ENCODE measurements at places on chromosomes 11 and 22.

- peak; percentile 86 for DNase-seq
Measured at GRCh38 chr22:39292561-39293074, 26.8 kb downstream of the RPL3 start.

DNA sequence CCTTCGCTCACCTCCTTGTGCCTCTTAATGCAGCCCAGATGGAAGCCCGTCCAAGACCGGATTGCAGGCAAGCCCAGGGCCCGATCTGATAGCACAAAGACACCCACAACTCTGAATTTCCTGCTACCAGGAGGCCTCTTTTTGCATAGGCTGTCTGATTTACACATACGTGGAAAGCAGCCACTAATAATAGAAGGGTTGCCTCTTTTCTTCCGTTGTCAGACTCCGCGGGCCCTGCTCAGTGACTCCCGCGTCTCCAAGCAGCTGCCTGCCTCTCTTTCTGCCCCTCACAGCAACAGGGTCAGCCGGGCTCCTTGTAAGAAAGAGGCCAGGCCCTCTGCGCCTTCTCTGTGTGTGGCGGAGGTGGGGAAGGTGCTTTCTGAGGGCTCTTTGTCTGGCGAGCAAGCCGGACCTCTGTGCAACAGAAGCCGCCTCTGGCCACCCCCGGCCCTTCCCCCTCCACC lies 26.7 kb downstream of the FLI1 start:
- no peak for DNase-seq

- DNase-seq = no peak
Measured at GRCh38 chr11:64146036-64146955, 19.6 kb downstream of the MACROD1 start.

- no peak for DNase-seq
Measured at GRCh38 chr22:22674467-22674866, 30.1 kb downstream of the GGTLC2 start.

GRCh38 chr11:8908099-8908498 lies 2.9 kb upstream of the AKIP1 start:
- DNase-seq = no peak

DNA sequence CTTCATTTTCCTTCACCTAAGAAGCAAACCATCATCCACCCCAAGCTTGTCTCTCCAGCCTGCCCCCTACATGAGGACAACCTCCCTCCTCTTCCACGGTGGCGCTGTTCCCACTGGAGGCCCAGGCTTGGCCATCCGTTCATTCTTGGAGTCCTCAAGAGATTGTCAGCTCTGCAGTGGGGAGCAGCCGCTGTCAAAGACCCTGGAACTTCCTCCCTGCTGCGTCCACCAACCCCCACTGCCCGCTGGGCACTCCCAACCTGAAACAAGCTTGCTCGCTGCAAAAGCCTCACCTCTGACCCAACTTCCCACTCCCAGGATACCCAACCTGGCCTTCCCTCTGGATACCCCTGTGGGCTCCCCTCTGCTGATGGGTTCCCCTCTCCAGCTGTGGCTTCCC lies 10.4 kb upstream of the CD81 start:
- no peak for DNase-seq

DNA sequence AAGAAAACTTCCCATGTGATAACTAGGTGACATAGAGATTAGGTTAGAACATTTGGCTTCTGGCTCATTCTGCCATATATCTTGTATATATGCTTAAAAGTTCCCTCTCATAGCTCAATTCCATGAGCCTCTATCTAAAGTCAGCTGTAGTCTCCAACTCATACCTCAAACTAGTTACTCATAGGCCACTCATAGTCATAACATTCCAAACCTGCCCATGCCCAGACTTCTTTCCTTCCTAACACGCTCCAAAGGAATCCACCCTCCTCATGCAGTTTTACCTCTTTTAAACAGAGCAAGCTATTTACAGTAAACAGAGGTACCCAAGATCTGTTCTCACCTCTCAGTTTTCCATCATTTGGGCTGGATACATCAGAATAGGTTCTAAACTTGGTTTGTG lies 39.4 kb downstream of the GLYATL2 start:
- no peak for DNase-seq

DNA sequence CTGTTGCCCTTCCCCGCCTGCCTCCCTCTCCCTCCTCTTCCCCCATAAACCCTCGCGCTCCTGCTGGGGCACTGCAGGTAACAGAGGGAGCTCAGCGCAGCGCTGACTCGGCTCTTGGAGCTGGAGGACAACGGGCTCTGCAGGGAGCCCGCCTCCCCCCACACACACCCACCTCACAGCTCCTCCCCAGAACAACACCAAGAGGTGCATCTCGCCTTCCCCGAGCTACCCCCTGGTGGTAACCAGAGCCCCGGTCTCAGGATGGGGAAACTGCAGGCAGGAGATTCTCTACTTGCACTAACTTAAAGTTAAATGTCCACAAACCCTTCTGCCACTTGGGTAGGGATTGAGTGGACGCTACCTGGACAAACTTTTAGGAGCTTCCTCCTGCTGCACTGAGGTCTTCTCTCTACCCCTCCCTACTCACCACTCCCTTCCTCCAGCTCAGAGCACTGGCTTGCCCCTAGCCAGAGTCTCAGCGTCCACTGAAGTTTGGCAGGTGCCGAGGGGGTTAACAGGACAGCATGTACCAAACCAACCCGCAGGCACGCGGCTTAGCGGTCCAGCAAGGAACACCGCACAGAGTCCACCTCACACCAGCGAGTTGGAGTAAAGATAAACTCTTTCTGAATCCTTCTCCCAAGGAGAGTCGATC lies 4.0 kb upstream of the SCN4B start:
- no peak for DNase-seq

GRCh38 chr11:17132654-17133053 lies 55.2 kb upstream of the RPS13 start:
- DNase-seq = no peak

- no peak for DNase-seq
Measured at GRCh38 chr11:3195251-3196160, 23.1 kb downstream of the MRGPRG start.
